AG09319 (cell line): ENCODE measurements at places on chromosomes 16 and 17.

DNA sequence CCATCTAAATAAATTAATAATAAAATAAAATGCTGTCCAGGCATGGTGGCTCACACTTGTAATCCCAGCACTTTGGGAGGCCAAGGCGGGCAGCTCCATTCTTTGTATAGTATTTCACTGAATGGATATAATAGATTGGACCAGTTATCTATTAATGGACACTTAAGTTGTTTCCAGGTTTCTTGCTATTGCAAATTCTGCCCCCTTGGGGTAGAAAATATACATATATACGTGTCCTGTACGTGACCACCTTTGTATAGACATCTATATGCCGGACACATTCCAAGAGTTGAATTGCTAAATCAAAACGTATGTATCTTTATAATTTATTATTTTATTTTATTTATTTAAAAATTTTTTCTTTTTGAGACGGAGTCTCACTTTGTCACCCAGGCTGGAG lies 3.9 kb upstream of the EXOC7 start:
- DNase-seq, result no peak

- no peak for DNase-seq
Observed at GRCh38 chr17:58333736-58334207, 5.2 kb upstream of the TSPOAP1 start.

GRCh38 chr17:78032166-78032565 lies 73.7 kb downstream of the TNRC6C start:
- peak; percentile 75 for DNase-seq

- DNase-seq, result no peak
Observed at GRCh38 chr17:76497979-76498875, 3.0 kb downstream of the RHBDF2 start.

DNA sequence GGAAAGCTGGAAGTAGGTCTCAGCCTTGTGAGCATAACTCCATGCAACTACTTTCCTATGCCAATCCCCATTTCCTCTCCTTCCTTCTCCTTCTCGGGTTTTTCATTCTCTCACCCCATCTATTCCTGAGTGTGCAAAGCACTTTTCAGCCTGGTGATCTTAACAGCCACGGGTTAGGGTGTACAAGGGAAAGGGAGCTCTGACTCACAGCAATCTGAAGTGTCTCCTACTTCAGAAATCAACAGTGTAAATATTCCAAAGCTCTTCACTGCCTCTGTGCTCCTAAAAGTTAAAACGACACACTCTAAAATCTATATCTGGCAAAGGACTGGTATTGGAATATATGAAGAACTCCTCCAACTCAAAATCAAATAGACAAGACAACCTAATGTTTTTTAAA lies 268.0 kb upstream of the IRX3 start:
- no peak for DNase-seq

- peak; percentile 89 for DNase-seq
Observed at GRCh38 chr17:40068917-40069750, 6.4 kb downstream of the THRA start.

DNA sequence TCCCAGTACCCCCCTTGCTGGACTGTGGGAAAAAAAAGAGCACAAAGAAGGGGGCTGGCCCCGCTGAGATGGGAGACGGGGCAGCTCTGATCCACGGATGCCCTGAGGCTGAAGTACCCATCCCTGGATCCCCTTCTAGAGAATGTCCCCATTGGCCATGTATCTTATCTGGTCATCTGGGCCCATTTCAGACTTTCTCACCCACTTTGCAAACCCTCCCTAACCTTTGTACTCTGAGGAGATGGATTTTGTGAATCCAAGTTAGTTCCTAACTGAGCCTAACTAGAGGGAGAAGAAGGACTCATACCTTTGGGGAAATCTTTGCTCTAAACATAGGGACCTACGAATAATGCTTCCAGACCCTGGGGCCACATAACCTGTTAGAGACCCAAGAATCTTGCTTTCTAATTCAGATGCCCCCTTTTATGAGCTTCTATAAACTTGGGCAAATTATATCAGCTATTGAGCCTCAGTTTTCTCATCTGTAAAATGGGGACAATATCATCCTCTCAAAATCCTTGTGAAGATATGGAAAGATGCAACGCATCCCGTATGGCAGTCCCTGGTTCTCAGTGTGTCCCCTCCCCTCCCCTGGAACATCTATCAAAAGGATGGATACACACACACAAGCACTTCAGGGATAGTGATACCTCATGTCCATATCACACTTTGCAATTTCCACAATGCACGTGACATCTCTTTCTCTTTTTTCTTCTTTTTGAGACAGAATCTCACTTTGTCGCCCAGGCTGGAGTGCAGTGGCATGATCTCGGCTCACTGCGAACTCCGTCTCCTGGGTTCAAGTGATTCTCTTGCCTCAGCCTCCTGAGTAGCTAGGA lies 16.8 kb upstream of the FZD2 start:
- DNase-seq, result no peak

GRCh38 chr16:69329369-69330285 lies 761 bp downstream of the PDF start:
- DNase-seq, result no peak

DNA sequence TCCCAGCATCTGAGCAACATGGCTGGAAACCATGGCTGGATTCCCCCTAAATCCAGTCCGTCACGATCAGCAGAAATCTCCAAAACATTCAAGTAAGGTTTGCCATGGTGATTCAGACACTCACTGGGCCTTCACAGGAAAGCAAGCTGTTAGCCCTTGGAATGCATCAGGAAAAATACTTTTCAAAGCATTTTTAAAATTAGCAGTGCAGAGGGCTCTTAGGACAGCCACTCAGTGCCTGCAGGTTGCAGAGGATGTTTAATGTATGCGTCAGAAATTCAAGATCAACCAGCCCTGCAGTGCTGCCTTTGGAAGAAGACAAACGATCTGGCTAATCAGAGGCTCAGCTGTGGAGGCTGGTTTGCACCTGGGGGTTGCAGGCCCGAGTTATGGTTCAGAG lies 50.3 kb downstream of the FOXL1 start:
- no peak for DNase-seq

DNA sequence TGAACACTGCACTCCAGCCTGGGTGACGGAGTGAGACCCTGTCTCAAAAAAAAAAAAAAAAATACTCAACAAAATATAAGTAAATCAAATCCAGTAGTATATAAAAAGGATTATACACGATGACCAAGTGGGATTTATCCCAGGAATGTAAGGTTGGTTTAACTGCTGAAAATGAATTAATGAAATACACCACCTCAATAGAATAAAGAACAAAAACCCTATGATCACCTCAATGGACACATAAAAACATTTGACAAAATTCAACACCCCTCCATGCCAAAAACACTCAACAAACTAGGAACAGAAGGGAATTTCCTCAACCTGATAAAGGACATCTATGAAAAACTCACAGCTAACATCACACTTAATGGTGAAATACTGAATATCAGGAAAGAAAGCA lies 6.6 kb downstream of the MIS12 start:
- DNase-seq, result no peak

DNA sequence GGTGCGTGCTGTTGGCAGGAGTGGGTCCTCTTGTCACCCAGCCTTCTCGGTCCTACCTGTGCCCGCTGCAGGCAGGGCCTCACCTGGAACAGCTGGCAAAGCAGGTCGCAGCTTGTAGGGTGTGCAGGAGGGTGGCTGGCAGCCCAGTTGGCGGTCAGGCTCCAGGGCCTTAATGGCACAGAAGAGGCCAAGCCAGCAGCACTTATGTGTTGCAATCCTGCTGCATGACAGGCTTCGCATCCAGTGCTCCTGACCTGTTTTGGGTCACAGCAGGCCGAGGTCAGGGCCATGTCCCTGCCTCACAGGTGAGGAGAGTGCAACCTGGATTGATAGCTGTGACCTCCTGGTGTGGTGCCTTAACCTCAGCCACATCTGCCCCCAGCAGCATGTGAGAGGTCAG lies 31.9 kb downstream of the ZC3H18 start:
- DNase-seq, result no peak

GRCh38 chr17:64060331-64060730 lies 39.9 kb upstream of the ICAM2 start:
- DNase-seq, result no peak

- no peak for DNase-seq
Observed at GRCh38 chr16:85480727-85481101, 132.4 kb upstream of the GSE1 start.

GRCh38 chr17:78678222-78678557 lies 101.0 kb upstream of the DNAH17 start:
- no peak for DNase-seq

DNA sequence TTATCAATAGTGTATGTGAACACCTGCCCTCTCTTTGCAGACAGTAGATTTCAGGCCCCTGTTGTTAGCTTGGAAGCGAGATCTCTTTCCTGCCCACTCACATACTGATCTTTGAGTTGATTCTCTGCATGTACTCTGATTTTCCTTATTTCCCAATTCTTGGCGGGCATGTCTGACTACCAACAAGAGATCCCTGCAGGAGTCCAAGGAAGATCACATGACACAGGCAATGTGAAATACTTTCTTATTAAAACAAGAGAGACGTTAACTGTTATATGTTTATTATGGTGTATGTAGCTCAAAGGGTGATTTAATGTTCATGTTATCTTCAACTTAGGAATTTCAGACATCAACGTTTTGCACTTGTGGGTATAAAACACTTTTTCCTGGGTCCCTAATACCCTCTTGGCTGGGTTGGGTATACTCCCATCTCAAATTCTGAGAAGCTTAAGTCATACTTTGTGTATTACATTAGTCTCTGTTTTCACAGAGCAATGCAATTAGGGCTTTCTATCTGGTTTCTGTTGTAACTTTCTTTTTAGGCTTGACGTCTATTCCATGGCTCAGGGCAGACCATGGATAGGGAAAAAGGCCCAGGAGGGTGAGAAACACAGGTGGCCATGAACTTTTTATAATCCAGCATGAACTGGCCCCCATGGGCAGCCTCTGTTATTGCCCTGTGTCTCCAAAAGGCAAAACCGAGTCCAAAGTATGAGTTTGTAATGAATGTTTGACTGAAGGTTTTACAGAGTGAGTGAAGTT lies 32.2 kb downstream of the HSD17B2 start:
- no peak for DNase-seq

GRCh38 chr17:1481736-1482135 lies 10.8 kb downstream of the MYO1C start:
- no peak for DNase-seq

- no peak for DNase-seq
Observed at GRCh38 chr16:14002416-14002990, 68.6 kb upstream of the MRTFB start.

GRCh38 chr16:19583665-19584300 lies 28.3 kb downstream of the VPS35L start:
- no peak for DNase-seq

- no peak for DNase-seq
Observed at GRCh38 chr17:74770498-74771318, 5.4 kb downstream of the NAT9 start.

- peak; percentile 16 for DNase-seq
Observed at GRCh38 chr17:47862621-47863440, 11.9 kb upstream of the SP6 start.

- no peak for DNase-seq
Observed at GRCh38 chr16:969508-970385, 1.0 kb downstream of the LMF1 start.

DNA sequence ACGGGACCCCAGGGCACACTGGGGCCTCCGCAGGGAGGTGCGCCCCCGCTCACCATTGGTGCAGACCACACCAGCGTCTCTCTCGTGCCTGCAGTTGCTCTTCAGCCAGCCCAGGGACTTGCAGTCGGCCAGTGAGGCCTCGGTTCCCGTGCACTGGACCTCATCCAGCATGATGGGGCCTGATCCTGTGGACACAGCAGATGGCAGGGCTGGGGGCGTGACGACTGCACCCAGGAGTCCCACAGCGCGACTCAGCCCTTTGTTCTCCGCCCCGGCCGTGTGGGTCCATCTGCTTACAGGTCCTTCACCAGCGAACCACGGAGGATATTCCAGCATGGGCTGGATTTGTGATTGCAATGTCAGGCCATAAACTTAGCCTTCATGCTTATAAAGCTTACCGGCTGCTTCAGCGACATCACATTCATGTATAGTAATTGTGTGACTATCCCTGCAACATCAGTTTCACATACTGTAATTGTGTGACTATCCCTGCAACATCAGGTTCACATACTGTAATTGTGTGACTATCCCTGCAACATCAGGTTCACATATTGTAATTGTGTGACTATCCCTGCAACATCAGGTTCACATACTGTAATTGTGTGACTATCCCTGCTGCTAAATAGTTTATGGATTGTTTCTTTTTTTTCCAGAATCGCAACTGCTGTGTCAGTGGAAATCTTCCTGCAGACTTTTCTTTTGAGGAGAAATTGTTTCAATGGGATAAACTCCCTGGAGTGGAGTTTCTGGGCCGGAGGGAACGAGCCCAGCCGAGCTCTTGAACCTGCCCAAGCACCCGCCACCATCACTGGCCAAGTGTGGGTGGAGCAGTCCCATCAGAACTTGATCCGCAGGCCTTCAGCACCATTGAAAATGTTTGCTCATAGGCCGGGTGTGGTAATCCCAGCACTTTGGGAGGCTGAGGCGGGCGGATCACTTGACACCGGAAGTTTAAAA lies 4.8 kb downstream of the LGALS3BP start:
- DNase-seq, result peak; percentile 74

DNA sequence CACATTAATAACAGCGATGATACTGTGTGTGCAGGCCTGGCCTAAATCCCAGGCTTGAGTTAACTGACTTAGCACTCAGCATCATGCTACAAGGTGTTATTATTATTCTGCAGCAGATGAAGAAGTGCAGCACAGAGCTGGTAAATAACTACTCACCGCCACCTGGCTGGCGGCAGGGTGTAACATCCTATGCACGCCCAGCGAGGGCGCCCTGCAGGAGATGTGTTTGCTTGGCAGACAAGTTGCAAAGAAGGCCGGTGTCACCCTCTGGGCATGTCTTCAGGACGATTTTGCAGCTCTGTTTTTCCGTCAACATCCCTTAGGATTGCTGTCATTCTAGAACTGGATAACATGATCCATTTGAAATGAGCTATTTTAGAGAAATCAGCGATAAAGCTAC lies 30.1 kb downstream of the DNAH9 start:
- DNase-seq, result no peak

GRCh38 chr17:50904518-50905459 lies 38.6 kb upstream of the TOB1 start:
- no peak for DNase-seq

DNA sequence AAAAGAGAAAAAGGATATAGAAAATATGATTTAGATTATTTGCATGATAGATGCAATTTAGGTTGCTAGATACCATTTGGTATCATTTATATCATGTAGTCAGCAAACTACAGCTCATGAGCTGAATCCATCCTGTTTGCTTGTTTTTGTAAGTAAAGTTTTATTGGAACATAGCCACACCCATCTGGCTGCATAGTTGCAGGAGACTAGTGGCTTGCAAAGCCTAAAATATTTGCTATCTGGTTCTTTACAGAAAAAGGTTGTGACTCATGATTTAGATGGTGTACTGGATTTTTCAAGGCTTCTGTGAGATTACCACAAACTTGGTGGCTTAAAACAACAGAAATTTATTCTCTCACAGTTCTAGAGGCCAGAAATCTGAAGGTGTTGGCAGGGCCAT lies 49.9 kb downstream of the MAP2K4 start:
- no peak for DNase-seq

DNA sequence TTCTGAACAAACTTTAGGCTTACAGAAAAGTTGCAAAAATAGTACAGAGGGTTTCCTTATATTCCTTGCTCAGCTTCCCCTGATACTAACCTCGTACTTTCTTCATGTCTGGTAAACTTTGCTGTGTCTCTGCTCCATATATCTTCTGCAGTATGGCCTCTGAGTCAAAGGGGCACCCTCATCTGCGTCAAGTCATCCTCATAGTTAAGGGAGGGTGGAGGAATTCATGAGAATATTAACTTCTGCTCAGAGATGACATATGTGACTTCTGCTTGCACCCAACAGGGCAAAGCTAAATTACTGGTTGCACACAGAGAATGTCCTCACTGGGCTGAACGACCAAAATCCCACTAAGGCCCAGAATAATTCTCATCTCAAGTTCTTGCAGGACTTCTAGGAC lies 4.3 kb upstream of the CCL7 start:
- no peak for DNase-seq
